NCI-H460 (cell line): ENCODE measurements at places on chromosomes 5 and 9. TPM values are rescaled to one million over a fixed set of nuclear protein-coding genes. Genes with fewer than 3 reads are reported as not detected.

The PAEP gene
- total RNA-seq = 2.9 and 3.7 TPM in 2 replicates

The PCDHGA5 gene
- 0.58 and 0.62 TPM in 2 replicates for total RNA-seq

GRCh38 chr9:104074876-104075275 is 19.2 kb upstream of the SMC2 start:
- DNase-seq = no peak

GRCh38 chr5:132489051-132489770 is 1.4 kb downstream of the IRF1 start:
- DNase-seq = no peak
